Regular cardiac myocyte (primary cell): ENCODE measurements at places on chromosomes 6 and 20. TPM values are rescaled to one million over a fixed set of nuclear protein-coding genes. Genes with fewer than 3 reads are reported as not detected.

The TRIM31 gene
- not detected in 2 replicates for total RNA-seq

The ERMARD gene
- 15.5 and 17.2 TPM in 2 replicates for total RNA-seq

The IRF4 gene
- total RNA-seq = 0.19 and 0.28 TPM in 2 replicates

The SLC26A8 gene
- not detected in 2 replicates for total RNA-seq

The NKX2-4 gene
- not detected in 2 replicates for total RNA-seq

The ATP6V1G2 gene
- total RNA-seq = 1.2 and 5.1 TPM in 2 replicates

The DEFB124 gene
- total RNA-seq = not detected in 2 replicates

The OR2H2 gene
- total RNA-seq = not detected in 2 replicates

The NKAIN4 gene
- total RNA-seq = 0.19 TPM in 1 of 2 replicates, not detected in the other

The MYT1 gene
- total RNA-seq = not detected in 2 replicates

The GUCA1A gene
- not detected in 2 replicates for total RNA-seq

The ANKRD66 gene
- total RNA-seq = not detected in 2 replicates

The SESN1 gene
- 19.2 and 38.6 TPM in 2 replicates for total RNA-seq

The C6orf141 gene
- total RNA-seq = 0.28 TPM in 1 of 2 replicates, not detected in the other

The SMPDL3A gene
- total RNA-seq = 5.8 and 16.9 TPM in 2 replicates

The C6orf58 gene
- 0.19 TPM in 1 of 2 replicates, not detected in the other for total RNA-seq

The PTCRA gene
- 0.19 TPM in 1 of 2 replicates, not detected in the other for total RNA-seq

The XPO5 gene
- total RNA-seq = 21.4 and 28.8 TPM in 2 replicates

The BTN1A1 gene
- total RNA-seq = under 0.01 TPM in 1 of 2 replicates, not detected in the other

The TAP2 gene
- 10.4 and 22.6 TPM in 2 replicates for total RNA-seq

The RGS17 gene
- 7.3 and 9.3 TPM in 2 replicates for total RNA-seq

The GSTA3 gene
- total RNA-seq = not detected in 2 replicates

The PLA2G7 gene
- under 0.01 TPM in 1 of 2 replicates, not detected in the other for total RNA-seq

The SCUBE3 gene
- 26.5 and 132 TPM in 2 replicates for total RNA-seq

The EZR gene
- 55.8 and 127 TPM in 2 replicates for total RNA-seq

The ENPP5 gene
- total RNA-seq = 0.19 and 5.6 TPM in 2 replicates

The MYB gene
- 0.28 and 6.3 TPM in 2 replicates for total RNA-seq

The SLC35D3 gene
- under 0.01 TPM in 1 of 2 replicates, not detected in the other for total RNA-seq

The POU5F1 gene
- total RNA-seq = 0.38 and 3.4 TPM in 2 replicates

The FAM229B gene
- total RNA-seq = 28.4 and 33.8 TPM in 2 replicates

The SIGLEC1 gene
- total RNA-seq = under 0.01 TPM in 1 of 2 replicates, not detected in the other

The UBE2J1 gene
- 23.7 and 39.3 TPM in 2 replicates for total RNA-seq

The SAMD5 gene
- under 0.01 TPM in 2 replicates for total RNA-seq

The PAK5 gene
- not detected in 2 replicates for total RNA-seq

The TMC2 gene
- total RNA-seq = not detected in 2 replicates

The TIAM2 gene
- total RNA-seq = 3.5 and 3.7 TPM in 2 replicates

The OR12D3 gene
- not detected in 2 replicates for total RNA-seq

The CRNKL1 gene
- total RNA-seq = 27.1 and 30.5 TPM in 2 replicates

The PTCHD4 gene
- 0.96 and 7.0 TPM in 2 replicates for total RNA-seq

The CFB gene
- 5.8 and 65.1 TPM in 2 replicates for total RNA-seq

The CDH26 gene
- under 0.01 and 0.28 TPM in 2 replicates for total RNA-seq

The EEF1E1 gene
- 63.1 and 121 TPM in 2 replicates for total RNA-seq

The MCUR1 gene
- 10.1 and 11.1 TPM in 2 replicates for total RNA-seq

The PNLDC1 gene
- total RNA-seq = 0.19 and 0.56 TPM in 2 replicates

The PREP gene
- total RNA-seq = 17.5 and 23.8 TPM in 2 replicates

The CYP39A1 gene
- total RNA-seq = under 0.01 and 1.1 TPM in 2 replicates

The RSPO4 gene
- total RNA-seq = not detected in 2 replicates

The BMP7 gene
- total RNA-seq = not detected in 2 replicates

The SCRT2 gene
- not detected in 2 replicates for total RNA-seq
